ENCODE measurements at places on chromosomes 12 and 14. TPM values are rescaled to one million over a fixed set of nuclear protein-coding genes. Genes with fewer than 3 reads are reported as not detected.

DNA sequence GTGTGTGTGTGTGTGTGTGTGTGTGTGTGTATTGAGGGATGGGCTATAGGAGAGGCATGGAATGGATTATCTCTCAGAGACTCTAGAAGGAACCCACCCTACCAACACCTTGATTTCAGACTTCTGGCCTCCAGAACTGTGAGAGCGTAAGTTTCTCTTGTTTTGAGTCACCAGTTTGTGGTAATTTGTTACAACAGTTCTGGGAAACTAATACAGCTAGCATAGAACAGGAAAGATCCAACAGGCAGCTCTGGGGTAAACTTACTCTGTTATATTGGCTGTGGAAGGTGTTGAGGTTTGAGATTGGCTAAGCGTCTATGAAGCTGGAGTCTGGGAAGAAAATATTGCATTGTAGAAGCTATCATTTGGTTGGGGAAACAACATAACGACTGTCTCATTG is 334.3 kb downstream of the AACS start:
- no peak for DNase-seq

DNA sequence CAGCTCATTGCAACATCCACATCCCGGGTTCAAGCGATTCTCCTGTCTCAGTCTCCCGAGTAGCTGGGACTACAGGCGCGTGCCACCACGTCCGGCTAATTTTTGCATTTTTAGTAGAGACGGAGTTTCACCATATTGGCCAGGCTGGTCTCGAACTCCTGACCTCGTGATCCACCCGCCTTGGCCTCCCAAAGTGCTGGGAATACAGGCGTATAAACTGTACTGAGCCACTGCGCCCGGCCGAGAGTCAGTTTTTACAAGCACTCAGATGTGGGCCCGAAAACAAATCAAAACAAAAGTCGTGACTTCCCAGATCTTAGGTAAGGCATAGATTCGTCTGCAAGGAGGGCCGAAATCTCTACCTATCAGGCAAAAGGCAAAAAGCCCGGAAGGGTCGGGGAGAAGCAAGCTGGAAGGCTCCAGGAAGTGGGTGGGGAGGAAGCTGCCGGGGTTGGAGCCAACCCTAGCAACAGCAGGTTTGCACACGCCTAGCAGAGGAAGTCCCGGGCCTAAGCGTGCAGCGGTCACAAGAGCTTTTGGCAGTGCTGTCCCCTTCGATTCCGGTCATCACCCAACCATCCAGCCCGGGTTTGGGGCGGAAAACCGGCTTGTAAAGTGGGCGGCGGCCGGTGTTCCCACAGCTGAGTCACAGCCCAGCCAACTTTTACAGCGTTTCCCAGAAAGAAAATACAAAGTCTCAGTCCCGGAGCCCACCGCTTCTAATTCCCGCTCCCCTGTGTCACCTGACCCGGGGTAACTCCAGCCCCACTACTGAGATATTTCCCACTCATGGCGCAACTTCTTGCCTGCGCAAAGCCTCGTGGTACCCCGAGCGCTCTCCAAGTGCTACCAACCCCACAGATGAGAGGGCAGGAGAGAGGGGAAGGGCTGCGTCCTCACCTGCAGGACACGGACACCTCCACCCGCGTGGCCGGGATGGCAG is 583 bp downstream of the CPNE8 start:
- peak; percentile 72 for DNase-seq

- DNase-seq: no peak
These were observed 91.4 kb downstream of the VRK1 start for GRCh38 chr14:96888593-96888992.

- no peak for DNase-seq
These were observed 18.5 kb upstream of the DHRS7 start for GRCh38 chr14:60183741-60184140.

- no peak for DNase-seq
These were observed 11.6 kb upstream of the IQSEC3 start for GRCh38 chr12:54750-55535.

ABCB9 gene
- polyA plus RNA-seq: 4.7 TPM

PROX2 gene
- not detected for polyA plus RNA-seq

LALBA gene
- not detected for polyA plus RNA-seq

All from keratinocyte (primary cell).